Stimulated activated CD4-positive, alpha-beta T cell treated with anti-CD3 and anti-CD28 coated beads, Interleukin-2, amount 100 ng/mL, for 4 hours (primary cell): ENCODE measurements at places on chromosomes 13 and 19.

DNA sequence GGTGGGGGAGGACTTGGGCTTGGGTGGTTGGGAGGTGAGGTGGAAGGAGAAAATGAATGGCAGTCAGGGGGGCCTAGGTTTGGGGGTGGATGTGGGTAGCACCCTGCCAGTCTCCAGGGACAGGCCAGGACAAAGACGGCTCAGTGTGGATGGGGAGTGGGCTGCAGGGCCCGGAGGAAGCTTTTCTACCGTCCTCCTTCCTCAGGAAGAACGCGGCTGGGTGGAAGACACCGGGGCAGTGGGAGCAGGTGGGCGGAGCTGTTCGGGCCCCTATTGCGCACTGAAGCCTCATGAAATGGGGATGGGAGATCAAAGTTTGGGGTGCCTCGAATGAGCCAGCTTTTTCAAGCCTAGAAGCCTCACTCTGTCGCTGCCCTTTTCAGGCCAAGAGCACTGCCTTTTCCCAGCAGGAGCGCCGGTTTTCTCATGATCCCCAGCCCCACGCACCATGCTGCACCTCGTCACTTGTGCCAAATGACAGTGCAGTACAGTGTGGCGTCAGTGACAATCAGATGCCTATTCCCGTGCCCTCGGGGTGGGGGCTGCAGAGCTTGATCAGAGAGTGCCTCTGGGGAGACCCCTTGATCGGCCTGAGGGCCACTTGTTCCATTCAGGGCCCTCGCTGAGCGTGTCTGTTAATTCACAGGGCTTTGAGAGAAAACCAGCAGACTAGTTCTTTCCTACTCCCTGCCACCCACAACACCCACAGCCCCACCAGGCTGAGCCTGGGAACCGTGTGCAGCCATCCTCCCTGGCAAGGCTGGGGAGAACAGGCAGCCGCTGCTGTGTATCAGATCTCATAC, 1.5 kb downstream of the CALM3 start:
- peak; percentile 61 for DNase-seq

DNA sequence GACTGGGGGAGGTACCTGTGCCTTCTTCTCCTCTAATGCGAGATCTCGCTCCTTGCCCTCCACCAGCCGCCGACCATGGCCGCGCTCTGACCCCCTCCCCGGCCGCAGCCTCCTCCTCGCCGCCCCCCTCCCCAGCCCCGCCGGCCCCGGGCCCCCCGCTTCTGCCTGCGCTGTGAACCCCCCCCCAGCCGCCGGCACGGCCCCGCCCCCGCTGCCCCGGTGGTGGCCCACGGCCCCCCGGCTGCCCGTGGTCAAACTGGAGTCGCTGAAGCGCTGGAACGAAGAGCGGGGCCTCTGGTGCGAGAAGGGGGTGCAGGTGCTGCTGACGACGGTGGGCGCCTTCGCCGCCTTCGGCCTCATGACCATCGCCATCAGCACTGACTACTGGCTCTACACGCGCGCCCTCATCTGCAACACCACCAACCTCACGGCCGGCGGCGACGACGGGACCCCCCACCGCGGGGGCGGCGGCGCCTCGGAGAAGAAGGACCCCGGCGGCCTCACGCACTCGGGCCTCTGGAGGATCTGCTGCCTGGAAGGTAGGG, at the start of gene CACNG8:
Gene CACNG8, plus strand, starts transcription at position 51 of the 545 bp plus-strand sequence.
- DNase-seq, result no peak

- DNase-seq, result no peak
Observed at GRCh38 chr19:53333066-53333462, 485 bp upstream of the ZNF845 start.

DNA sequence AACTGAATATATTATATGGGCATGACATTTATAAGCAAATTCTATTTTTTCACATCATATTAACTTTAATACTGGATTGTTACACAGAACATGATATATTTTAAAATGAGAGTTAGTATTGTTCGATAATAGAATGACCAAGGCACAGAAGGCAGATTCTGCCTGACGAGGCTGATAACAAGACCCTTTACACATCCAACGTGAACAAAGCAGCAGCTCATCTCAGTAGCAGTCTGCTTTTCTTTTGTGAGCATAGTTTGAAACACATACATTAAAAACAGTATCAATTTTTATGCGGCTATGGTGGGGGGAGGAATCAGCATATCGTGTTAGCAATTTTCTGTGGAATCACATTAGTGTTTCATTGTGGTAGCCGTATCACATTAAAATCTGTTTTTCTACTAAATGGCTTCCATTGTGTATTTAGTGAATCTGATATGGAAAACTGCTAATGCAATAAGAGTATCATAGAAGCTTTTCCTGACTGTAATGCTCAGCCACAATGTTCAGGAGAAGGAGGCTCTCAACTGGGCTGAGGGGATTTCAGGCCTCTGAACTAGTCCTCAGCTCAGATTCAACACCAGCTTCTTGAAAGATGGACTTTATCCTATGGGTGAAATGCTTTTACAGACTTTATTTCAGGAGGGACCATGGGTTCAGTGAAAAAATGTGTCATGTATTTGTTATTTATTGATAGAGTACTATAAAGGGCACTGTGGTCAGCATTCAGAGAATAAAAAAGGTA, 4.0 kb downstream of the SMAD9 start:
- DNase-seq, result no peak

GRCh38 chr19:33450689-33451088, 70.9 kb downstream of the PEPD start:
- DNase-seq, result no peak

DNA sequence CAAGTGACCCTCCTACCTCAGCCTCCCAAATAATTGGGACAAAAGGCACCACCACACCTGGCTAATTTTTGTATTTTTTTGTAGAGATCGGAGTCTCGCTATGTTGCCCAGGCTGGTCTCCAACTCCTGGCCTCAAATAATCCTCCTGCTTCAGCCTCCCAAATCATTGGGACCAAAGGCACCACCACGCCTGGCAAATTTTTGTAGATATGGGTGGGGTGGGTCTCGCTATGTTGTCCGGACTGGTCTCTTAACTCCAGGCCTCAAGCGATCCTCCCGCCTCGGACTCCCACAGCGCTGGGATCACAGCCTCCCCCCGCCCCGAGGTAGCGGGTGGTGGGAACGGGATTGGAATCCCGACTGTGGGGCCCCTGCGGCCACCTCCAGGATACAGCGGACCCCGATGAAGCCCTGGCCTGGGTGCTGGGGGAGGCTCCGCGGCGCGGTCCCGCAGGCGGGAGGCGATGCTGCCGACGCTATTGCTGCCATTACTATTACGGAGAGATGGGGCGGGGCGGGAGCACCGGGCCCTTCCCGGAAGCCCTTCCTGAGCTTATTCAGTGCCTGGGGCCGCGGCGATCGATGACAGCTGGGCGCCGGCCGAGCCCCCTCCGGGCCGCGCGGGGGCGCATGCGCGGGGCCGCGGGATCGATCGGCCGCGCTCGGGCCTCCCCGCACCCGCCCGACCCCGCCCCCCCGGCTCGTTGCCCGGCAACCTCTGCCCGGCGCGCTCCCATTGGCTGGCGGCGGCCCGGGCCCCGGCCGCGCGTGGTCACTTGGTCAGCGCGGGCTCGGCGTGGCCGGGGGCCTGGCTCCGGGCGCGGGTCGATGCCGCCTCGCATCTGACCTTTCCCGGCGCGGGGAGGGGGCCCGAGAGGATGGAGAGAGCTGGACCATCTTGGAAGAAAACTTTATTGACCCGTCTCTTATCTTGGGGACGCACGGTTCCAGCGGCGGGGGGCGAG, 27.9 kb upstream of the ONECUT3 start:
- peak; percentile 7 for DNase-seq
